ENCODE measurements at places on chromosomes 13 and 19.

GRCh38 chr13:44120043-44120442, 240.3 kb downstream of the LACC1 start:
- no peak for DNase-seq

GRCh38 chr19:17755443-17755890, 4.2 kb downstream of the FCHO1 start:
- no peak for DNase-seq

DNA sequence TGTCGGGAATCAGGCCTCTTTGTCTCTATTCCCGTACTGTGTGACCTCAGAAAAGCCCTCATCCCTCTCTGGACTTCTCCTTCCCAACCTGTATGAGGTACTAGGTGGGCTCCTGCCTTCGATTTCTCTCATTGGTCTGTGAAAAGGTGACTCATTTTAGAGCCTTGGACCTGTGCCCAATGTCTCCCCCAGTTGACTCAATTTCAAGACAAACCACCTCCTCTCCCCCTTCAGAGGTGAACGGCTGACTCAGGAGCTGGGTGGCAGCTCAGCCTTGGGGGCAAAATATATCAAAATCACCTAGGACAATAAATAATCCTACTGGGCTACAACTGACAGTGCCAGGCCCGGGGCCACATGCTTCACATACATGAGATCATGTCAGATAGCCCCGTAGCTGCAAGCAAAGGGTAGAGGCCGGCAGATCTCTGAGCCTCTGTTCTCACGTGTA, 630 bp downstream of the COQ8B start:
- no peak for DNase-seq

- DNase-seq, result no peak
Measured at GRCh38 chr13:34731486-34731885, 210.6 kb upstream of the NBEA start.

DNA sequence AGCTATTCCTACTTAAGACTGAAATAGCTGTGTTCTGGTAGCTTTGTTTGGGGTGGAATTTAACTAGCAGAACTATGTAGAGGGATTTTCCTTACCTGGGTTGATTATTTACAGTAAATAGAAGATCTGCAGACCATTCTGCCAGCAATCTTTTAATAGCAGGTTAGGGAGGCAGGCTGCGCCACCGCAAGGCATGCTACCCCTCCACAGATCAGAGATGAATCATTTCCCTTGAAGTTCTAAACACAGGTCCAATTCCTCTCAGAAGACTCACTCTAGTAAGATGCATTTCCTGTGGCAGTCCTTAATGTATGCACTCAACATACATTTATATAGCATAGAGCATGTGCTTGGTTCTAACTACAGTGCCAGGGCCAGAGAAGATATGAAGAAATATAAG, 109.0 kb downstream of the TNFRSF19 start:
- no peak for DNase-seq

DNA sequence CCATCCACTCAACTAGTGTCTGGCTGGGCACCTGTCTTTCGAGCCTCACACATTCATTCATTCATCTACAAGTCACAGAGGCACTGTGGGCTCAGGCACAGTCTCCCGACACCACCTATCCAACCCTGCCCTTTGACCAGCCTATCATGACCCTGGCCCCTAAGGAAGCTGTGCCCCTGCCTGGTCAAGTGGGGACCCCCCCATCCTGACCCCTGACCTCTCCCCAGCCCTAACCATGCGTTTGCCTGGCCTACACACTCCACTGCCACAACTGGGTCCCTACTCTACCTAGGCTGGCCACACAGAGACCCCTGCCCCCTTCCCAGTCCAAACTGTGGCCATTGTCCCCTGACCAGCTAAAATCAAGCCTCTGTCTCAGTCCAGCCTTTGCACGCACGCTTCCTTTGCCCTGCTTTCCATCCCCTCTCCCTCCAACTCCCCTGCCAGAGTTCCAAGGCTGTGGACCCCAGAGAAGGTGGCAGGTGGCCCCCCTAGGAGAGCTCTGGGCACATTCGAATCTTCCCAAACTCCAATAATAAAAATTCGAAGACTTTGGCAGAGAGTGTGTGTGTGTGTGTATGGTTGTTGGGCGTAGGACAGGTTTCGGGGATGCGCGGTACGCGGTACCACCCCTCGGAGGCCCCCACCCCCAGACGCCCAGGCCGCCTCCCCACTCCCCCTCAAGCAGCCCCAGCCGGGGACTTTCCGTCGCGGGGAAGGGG, 404 bp upstream of the IL27RA start:
- DNase-seq, result no peak

GRCh38 chr19:20167020-20167644, at the start of gene ZNF486:
Gene ZNF486, plus strand, starts transcription at chr19:20167214. Its CDS starts 117 bp downstream, at chr19:20167331.
- DNase-seq, result no peak

Data from GM12892 (cell line).